ENCODE measurements at places on chromosomes 3 and 15.
A peak's percentile ranks its signal among the peaks of the same experiment; 100 is the strongest.

DNA sequence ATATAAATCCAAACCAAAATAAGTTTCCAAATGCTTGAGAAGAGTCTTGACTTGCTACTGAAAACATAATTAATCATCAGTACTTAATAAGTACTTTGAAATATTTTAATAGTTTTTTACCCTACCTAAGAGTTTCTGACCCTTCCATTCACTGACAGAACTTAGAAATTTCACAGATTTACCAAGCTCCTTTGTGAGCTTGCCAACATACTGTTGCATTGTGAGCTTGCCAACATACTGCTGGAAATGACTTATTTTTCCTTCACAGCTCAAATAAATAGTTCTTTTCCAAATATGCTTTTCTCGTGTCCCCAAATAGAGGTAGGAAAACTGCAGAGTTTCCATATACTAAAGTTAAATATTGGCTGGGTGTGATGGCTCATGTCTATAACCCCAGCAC is 9.6 kb upstream of the AADAC start:
- no peak for DNase-seq

DNA sequence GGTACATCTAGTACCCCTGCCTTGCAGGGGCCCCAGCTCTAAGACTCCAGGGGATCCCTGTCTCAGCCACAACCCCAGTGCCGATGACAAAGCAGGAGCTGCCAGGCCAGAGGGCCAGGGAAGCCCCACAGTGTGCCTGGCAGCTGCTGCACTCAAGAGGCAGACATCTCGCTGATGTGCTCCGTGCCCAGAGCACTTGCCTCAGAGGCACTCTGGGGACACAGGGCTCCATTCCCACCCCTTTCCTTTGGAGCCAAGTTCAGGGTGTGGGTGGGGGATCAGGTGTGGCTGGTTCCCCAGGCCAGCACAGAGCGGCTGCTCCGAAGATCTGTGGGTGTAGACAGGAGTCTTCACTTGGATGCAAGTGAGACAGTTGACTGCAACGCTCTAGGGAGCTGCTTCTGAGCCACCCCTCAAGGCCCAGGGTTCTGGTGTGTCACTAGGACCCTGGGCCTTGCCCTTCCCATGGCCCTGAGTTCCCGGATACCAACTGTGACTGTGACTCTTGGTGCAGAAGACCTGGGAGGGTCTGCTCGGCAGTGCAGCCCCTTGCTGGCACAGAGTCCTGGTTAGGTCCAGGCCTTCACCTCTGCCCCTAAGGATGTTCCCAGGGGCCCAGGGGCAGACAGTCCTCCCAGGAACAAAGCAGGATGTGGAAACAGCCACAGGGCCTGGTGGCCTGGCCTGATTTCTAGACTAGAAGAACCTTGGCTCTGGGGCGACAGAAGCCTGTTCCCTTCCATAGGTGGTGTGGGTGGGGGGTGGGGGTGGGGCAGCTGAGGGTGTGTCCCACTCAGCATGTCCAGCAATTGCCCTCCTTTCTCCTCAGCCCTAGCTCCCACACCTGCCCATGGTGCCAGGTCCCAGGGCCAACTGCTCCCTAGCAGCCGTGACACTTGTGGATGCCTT is 2.5 kb downstream of the NT5DC2 start:
- no peak for DNase-seq

GRCh38 chr3:30464381-30464780 is 142.0 kb upstream of the TGFBR2 start:
- no peak for DNase-seq

DNA sequence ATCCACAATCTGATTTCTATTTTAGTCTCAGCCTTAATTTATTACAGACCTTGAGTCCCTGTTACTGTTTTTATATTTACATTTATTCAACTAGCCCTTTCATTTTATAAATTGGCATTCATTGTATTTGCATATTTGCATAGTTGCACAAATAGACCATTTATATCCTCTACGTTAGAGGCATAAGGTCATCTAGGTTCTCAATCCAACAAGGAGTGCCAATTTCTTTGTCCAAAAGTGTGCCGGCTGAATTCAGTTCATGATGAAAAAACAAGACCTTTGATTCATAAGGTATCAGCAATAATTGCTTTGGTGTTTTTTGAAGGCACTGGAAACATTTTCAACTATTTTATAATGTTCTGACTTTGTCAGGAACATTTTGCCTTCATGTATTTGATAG is 33.9 kb upstream of the NANOGP8 start:
- DNase-seq, result no peak

GRCh38 chr3:169342652-169343505 is 320.6 kb downstream of the MECOM start:
- no peak for DNase-seq

- DNase-seq, result peak; percentile 17
Measured at GRCh38 chr3:183506674-183507320, 48.7 kb downstream of the KLHL6 start.

GRCh38 chr3:149512073-149512782 is 37.7 kb downstream of the TM4SF4 start:
- peak; percentile 41 for DNase-seq

DNA sequence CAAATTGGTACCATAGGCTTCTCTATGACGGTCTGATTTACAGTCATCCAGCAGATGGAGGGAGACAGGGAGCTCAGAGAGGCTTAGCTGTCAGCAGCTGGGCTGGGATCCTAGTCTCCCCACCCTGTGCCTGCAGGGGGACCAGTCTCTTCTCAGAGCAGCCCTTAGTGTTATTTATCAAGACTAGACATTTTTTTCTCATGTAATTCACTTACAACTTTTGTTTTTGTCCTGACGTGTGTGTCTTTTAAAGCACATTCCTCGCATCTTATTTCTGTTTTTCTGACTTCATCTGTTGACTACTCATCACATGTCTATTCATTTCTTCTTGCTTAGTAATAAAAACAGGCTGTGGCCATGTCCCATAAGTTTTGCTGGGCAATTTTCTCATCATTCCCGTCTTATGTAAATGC is 116.1 kb downstream of the KLF13 start:
- no peak for DNase-seq

GRCh38 chr3:187382609-187383151 is 14.5 kb downstream of the RTP4 start:
- DNase-seq, result no peak

DNA sequence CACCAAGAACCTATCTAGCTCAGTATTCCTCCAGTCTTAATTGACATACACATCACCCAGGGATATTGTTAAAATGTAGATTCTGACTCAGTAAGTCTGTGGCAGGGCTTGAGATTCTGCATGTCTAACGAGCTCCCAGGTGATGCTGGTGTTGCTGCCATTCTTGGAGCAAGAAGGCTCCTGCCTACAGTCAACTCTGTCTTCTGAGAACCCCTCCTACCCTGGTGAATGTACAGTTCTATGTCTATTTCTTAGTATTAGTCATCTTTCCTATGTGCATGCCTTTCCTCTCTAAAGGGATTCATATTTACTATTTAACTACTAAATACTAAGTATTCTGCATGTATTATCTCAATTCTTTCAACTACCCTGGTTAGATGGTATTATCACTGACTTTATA is 268.7 kb downstream of the EDEM1 start:
- DNase-seq, result no peak

DNA sequence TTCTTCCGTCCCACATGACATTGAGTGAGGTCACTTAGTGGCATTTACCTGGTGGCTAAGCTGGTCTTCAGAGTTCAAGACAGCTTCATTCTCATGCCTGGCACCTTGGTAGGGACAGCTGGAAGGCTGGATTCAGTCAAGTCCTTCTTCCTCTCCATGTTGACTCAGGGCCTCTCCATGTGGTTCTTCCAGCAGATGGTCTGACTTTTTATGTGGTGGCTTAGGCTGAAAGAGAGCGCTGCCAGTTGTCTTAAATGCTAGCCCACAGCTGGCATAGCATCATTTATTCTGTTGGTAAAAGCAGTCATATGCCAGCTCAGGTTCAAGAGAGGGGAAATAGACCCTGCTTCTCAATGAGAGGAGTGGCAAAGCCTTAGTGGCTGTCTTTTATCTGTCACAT is 53.0 kb upstream of the CTDSPL start:
- no peak for DNase-seq

DNA sequence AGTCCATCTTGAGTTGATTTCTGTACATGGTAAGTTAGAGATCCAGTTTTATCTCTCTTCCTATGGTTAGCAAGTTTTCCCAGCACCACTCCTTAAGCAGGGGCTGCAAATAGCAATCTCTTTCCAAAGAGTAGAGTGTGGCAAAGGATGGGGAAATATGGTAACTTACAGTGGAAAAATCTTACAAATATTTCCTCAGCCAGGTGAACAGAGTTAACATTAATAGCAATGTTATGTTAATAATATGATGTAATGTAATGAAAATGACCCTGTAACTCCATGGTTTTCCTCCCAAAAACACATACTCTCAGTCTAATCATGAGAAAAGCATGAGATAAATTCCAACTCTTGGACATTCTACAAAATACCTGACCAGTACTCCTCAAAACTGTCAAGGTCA is 30.4 kb downstream of the FSIP1 start:
- no peak for DNase-seq

- no peak for DNase-seq
Measured at GRCh38 chr3:157354722-157355121, 81.9 kb upstream of the PTX3 start.

All from stimulated activated CD8-positive, alpha-beta memory T cell treated with anti-CD3 and anti-CD28 coated beads, Interleukin-4, amount 100 ng/mL, for 48 hours (primary cell).